Regular cardiac myocyte (primary cell): ENCODE measurements at places on chromosomes 6 and 20. TPM values are rescaled to one million over a fixed set of nuclear protein-coding genes. Genes with fewer than 3 reads are reported as not detected.

The TRIM38 gene
- 7.5 and 9.0 TPM in 2 replicates for total RNA-seq

The SOX12 gene
- total RNA-seq, result 2.8 and 3.6 TPM in 2 replicates

The MCCD1 gene
- total RNA-seq, result not detected in 2 replicates

The NRN1 gene
- total RNA-seq, result under 0.01 TPM in 2 replicates

The ACSS1 gene
- 2.3 and 6.8 TPM in 2 replicates for total RNA-seq
